ENCODE measurements at places on chromosomes 11 and 22.
A peak's percentile ranks its signal among the peaks of the same experiment; 100 is the strongest.

DNA sequence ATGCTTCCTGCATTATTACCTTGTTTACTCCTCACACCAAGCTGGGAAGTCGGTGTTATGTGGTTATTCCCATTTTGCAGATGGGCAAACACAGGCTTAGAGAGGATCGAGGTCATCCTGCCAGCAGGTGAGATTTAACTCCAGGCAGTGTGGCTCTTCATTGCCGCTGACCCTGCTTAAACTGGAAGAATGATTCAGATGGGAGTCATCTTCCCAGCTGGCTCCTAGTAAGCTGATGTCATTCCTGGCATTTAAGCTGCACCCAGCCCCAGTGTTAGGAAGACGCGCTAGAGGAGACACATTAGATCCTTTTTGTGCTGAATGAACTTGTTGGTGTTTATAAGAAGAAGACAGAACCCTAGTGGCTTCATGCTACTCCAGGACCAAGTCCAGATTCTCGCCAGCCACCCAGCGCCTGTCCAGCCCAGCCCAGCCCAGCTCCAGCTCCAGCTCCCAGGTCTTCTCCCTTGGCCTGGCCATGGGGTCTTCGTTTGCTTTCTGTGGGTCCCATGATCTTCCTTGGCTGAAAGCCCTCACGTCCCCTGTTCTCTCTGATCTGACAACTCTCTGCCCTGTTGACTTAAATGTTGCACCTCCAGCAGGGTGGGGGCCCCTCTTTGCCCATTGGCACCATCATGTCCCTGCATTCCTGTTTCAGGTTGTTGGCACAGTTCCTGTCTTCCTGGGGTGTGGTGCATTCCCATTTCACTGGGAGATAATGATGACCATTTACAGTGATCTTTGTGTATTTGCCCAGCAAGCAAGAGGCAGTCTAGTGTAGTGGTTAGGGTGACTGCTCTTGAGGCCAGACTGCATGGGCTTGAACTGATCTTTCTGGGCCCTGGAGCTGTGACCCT lies 13.6 kb downstream of the PARVB start:
- peak; percentile 84 for DNase-seq

- DNase-seq = no peak
These were observed 1.1 kb downstream of the PELI3 start for GRCh38 chr11:66467756-66468155.

DNA sequence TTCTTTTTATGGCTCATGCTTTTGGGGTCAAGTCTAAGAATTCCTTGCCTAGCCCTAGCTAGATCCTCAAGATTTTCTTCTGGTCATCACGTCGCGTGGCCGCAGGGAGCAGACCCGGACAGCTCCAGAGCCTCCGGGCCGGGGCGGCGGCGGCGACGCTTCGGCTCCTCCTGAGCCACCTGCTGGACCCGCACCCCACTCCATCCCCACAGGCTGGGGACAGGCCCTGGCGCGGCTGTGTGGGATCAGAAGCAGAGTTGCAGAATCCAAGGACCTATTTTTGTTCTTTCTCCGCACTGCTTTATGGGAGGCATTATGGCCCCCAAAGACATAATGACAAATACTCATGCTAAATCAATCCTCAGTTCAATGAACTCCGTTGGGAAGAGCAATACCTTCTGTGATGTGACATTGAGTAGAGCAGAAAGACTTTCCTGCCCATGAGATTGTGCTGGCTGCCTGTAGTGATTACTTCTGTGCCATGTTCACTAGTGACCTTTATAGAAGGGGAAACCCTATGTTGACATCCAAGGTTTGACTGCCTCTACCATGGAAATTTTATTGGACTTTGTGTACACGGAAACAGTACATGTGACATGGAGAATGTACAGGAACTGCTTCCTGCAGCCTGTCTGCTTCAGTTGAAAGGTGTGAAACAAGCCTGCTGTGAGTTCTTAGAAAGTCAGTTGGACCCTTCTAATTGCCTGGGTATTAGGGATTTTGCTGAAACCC lies 12.4 kb upstream of the SCARF2 start:
- DNase-seq = no peak

DNA sequence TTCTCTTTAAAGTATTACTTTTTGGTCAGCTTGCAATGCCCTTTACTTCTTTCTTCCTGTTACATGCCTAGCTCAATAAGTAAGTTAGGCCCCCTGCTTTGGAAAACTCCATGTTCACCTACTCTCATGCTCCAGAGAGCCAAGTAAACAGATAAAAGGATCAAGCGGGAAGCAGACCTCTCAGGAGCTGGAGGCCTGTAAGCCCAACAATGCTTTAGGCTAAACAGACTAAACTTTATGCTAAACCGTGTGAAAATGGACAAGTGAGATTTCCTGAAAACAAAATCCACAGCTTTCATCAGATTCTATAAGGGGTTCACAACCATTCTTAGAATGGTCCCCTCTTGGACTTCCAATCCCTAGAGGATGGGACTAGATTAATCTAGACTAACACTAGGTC lies 40.2 kb downstream of the CELF1 start:
- DNase-seq = peak; percentile 29

GRCh38 chr11:111419181-111419580 lies 40.1 kb upstream of the POU2AF1 start:
- no peak for DNase-seq

DNA sequence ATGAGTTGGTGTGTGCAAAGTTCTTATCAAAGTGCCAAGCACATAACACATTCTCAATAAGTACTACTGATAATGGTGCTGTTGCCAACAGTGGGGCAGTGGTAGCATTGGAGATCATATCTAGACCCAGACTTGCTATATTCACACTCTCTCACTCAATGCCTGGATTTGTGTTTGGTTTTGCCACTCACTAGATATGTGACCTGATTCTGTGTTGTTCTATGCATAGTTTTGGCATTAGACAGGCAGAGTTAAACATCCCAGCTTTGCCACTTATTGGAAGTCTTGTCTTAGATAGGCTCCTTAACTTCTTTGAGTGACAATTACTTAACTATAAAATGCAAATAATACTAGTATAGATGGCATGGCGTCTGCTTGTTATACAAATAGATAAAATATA lies 642.6 kb upstream of the CCDC179 start:
- DNase-seq = peak; percentile 2

- DNase-seq = no peak
These were observed 168.1 kb downstream of the NXPE2 start for GRCh38 chr11:114846416-114846791.

Measured in amniotic epithelial cell (primary cell).